ENCODE measurements at places on chromosomes 2 and 18.

DNA sequence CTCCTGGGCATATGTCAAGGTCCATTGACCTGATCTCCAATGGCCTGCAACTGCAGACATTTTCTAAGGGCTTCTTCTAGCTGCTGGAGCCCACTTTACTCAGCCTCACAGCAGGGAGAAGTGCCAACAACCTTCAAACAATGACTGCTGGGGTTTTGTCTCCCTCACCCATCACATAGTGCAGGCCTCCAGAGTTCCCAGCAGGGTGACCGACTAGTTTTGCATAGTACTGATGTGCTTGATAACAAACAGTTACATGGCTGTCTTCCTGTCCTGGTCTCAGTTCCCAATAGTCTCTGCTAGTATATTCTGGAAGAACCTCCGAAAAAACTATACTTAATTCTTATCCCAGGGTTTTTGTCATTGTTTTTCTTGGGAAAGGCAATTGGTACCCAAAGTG, 10.4 kb upstream of the NETO1 start:
- no peak for DNase-seq

DNA sequence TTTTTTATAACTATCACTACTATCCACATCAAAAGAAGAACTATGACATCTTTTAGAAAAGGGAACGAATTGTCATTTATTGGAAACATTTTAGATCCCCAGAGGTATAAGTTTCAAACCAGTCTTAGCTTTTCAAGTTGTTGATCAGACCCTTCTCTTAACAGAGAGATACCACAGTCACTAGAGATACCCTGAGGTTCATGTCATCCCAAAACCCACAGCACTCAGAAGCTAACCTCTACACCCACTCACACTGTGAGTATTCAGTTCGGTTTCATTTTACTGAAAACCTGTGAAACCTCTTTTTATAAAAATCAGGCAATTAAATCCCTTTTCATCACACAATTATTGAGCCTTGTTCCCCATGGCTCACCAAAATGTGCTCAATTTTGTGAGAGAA, 156.2 kb downstream of the DTNA start:
- no peak for DNase-seq

- DNase-seq = no peak
These were observed 50.9 kb upstream of the GPD2 start for GRCh38 chr2:156385242-156385641.

- no peak for DNase-seq
These were observed 244.5 kb upstream of the REG3G start for GRCh38 chr2:78780864-78781583.

DNA sequence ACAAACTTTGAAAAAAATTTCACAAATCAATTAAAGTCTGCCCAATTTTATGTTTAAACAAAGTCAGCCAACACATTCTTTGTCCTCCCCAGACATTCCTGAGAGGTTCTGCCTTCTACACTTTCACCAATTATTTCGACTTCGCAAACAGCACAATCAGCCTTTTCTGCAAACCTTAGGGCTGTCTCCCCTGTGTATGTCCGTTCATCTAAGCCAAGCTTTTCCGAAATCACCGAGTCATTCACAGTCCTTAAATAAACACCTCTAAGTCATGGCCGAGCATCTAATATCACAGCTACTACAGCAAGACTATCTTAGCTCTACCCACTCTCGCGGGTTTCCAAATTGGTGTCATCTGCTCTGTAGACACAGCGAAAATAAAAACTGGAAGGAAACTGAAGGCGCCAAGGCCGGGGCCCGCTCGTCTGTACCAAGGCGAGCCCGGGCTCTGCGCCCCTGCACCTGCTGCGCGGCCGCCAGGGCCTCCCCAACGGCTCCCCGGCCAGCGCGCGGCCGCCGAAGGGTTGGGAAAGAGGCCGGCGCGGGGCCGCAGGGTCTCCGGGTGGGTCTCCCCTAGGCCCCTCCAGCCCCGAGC, 730 bp downstream of the ODC1 start:
- DNase-seq = no peak

GRCh38 chr2:86078774-86079545, 26.7 kb downstream of the POLR1A start:
- DNase-seq = no peak

DNA sequence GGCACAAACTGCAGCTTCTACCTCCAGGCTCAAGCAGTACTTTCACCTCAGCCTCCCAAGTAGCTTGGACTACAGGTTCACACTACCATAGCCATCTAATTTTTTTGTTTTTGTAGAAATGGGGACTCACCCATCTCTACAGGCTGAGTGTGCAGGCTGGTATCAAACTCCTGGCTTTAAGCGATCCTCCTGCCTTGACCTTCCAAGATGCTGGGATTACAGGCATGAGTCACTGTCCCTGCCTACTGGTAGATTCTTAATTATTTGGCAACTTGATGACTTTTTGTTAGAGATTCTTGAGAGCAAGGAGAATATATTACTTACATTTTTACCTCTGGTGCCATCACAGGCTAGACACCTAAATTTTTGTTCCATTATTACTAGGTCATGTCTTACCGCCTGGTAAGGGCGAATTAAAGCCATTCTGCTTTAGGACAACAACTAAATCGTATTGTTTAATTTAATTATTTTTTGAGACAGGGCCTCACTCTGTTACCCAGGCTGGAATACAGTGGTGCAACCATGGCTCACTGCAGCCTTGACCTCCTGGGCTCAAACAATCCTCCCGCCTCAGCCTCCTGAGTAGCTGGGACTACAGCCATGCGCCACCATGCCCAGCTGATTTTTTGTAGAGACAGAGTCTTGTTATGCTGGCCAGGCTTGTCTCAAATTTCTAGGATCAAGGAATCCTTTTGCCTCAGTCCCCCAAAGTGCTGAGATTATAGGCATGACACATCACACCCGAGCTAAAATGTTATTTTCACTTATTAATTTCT, 15.7 kb downstream of the DYNC1I2 start:
- no peak for DNase-seq

DNA sequence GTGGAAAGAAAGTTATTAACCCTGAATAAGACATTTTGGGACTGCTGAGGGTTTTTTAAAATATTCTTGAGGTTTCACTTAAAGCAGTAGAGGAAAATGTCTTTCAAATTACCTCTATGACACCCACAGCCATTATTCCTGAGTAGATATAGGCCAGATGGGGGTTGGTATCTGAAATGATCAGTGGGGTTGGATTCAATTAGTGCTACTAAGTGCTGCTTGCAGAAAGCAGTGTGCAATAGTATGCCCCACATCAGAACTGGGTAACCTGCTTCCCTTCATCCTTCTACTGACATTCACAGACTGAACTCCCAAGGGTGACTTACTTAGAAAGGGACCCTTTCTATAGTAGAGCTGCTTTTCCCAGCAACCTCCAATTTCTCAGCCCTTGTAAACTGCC, 7.3 kb upstream of the ETAA1 start:
- no peak for DNase-seq

DNA sequence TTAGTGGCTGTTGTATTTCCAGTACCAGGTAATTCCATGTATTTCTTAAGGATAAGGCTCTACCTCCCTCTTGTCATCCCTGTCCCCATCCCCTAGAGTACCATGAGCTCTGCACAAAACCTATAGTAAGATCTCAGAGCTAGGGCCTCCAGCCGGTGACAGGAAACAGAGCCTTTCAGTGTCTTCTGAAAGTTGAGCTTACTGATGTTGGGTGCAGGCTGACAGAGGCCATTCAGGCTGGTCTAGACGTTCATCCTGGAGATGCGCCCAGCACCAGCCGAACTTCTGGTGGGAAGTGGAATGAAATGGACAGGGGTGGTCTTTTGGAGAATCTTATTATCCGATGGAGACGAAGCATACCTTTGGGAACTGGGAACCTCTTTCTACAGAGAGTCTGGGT, 16.7 kb upstream of the LYPD6B start:
- no peak for DNase-seq

DNA sequence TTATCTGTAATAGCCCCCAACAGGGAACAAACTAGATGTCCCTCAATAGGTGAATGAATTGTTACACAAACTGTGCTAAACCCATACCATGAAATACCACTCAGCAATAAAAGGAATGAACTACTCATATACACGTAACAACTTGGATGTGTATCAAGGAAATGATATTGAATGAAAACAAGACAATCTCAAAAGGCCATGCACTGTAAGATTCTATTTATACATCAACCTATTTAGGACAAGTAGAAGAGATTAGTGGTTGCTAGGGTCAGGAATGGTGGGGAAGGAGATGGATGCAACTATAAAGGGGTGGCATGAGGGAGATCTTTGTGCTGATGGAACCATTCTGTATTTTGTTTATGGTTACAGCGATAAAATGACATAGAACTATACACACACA, 47.1 kb downstream of the KANSL3 start:
- no peak for DNase-seq

DNA sequence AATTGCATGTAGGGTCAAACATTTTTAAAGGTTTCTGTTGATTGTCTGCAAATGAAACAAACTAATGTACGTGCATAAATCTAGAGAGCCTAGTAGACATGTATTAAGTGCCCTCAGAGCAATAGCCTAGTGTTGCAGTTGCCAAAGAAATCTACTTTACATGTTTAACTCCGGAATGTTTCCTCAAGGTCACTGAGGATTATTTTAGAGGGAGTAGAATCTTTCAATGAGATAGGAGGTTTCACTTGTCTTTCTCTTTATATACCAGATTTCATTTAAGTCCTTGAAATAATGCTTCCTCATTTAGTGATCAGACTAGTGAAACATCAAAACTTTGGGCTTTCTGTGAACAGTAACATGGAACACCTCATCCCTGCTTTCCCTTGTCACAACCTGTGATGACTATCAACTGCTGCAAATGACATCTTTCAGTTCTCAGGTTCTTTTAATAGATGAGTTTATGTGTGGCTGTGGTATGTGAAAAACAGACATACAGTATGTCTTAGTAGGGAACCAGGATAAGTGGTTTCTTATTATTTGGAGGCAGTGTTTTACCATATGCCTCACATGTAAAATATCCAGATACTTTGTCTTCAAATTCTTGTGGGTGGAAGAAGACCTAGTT, 5.5 kb downstream of the UBE2E3 start:
- DNase-seq = no peak

DNA sequence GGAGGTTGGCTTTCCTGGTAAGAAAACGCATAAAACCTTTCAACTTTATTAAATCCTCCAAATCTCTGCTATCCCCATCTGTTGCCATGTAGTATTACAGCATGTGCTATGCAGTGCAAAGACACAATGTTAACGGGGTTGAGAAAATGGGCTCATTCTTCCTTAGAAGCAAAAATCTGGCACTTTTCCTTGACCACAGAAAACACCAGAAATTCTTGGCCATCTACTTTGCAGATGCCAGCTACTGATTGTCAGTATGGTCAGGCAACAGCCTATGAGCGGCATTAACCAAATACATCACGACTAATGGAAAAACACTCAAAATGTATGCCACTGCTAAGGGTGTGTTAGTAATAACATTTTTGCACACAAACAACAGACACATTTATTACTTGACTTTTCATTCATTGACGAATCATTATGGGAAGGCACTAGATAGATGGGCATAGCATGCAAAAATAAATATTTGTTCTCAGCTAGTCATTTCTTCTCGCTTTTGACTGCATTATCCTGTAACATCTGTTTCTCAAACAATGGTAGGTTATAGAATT, 65.2 kb upstream of the CRIM1 start:
- DNase-seq = no peak

DNA sequence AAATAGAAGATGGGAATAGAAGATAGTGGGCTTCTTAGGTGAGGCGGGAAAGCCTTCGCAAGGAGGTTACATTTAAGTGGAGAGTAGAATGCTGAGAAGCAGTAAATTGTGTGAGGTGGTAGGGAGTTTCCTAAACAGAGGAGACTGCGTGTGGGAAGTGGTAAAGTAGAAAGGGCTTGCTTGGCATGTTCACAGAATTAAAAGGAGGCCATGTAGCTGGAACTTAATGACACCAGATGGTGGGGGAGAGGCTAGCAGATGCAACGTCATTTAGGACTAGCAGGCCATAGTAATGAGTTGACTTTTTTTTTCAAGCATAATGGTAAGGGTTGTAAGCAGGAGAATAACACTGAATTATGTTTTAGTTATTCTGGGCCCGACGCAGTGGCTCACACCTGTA, 13.0 kb upstream of the RTN4 start:
- no peak for DNase-seq

DNA sequence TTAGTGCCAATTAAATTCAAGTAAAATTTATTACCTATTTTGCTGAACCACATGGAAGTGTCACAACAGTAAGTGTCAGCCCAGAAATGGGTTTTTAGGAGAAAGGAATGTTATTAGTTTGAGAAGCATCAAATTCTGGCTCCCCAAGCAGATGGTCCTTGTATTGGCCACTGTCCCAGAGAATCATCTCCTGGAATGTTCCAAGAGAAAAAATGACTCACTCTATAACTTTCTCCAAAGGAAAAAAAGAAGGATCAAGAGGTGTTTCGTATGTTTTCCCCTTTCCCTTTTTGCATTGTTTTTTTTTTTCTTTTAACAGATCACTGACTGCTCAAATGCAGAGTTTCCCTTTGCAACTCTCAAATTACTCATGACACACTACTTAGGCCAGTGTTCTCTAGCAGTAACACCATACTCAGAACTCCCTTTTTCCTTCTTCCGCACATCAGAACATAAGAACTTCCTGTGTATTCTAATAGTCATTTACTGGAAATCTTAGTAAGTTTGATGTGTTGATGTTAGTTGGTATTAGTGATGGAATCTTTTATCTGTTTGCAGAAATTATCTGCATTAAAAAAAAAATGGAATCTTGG, 390.3 kb downstream of the GPD2 start:
- DNase-seq = no peak

DNA sequence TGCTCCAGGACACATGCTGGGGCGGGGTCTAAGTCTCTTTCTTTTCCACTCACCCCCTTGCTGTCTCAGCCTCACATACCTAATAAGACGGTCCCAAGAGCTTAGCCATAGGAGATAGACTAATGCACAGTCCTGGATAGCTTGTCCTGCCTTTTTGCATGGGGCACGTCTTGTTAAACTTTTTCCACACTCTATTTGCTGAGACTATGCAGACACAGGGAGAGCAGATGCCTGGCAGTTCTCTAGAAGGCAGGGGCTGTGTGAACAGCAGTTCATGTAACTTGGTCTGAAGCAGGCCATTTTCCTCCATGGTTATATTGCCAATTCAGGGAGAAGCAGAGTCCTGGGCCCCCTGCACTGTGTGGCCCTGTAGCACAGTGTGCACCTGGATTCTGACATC, 142.1 kb downstream of the SEPTIN10 start:
- DNase-seq = no peak

- no peak for DNase-seq
These were observed 261.5 kb downstream of the AFF3 start for GRCh38 chr2:99880964-99881294.

DNA sequence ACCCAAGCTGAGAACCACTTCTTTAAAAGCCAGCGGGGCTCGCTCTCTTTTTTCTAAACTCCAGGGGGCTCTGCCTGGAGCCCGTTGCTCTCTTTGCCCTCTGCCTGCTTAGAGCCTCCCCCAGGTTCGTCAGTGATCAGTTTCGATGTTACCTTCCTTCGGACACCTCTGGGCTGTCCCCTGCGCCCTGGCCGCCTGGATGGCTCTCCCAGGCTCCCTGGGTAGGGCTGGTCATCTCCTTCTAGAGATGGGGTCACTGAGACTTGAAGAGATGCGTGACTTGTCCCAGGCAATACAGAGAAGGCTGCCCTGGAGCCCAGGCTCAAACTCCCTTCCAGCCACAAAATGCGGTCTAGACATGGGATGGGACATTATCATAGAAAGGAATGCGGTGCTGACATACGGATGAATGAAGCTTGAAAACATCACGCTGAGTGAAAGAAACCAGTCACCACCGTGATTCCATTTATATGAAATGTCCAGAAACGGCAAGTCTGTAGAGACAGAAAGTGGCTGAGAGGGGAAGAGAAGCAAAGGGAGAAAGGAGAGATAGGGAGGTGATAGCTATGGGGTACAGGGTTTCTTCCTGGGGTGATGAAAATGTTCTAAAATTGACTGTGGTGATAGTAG, 14.6 kb downstream of the KCNF1 start:
- DNase-seq = no peak

All from effector memory CD4-positive, alpha-beta T cell (primary cell).